ENCODE measurements at places on chromosomes 3 and 15.

DNA sequence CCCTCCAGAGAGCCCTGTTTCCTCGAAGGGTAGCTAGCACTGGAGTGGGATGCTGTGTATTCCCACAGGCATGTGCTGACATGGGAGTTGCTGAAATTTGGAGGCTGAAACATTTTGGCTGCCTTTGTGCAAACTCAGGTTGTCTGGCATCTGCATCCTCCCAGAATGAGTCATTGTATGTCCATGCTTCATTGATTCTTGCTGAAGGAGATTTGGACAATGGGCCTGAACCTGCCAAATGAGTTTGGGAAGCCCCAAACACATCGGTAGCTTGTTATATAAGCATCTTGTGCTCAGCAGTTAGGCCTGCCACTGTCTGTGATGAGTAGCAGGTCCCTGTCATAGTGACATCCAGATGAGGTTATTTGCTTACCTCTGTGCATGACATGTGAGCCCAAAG, 160.0 kb downstream of the IL5RA start:
- no peak for DNase-seq

- no peak for DNase-seq
These were observed 179.2 kb downstream of the DOCK3 start for GRCh38 chr3:50853936-50854335.

DNA sequence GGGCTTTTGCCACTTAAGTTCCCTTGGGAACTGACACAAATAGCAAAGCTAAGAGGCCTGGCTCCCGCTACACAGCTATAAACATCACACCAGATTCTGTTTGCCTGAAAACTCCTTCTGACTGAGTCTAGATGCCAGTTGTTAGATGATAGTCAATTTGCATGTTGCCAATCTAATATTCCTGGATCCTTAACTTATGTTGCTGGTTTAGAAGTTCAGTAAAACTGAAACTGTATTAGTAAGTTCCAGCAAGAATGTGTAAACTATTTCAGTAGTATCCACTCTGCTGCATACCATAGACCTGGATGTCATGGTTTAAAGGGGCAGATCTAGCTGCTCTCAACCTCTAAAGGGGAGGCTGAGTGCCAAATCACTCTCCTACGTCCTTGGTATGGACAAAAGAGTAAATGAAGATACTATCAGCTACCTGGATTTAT, 27.1 kb upstream of the LACTB start:
- no peak for DNase-seq

DNA sequence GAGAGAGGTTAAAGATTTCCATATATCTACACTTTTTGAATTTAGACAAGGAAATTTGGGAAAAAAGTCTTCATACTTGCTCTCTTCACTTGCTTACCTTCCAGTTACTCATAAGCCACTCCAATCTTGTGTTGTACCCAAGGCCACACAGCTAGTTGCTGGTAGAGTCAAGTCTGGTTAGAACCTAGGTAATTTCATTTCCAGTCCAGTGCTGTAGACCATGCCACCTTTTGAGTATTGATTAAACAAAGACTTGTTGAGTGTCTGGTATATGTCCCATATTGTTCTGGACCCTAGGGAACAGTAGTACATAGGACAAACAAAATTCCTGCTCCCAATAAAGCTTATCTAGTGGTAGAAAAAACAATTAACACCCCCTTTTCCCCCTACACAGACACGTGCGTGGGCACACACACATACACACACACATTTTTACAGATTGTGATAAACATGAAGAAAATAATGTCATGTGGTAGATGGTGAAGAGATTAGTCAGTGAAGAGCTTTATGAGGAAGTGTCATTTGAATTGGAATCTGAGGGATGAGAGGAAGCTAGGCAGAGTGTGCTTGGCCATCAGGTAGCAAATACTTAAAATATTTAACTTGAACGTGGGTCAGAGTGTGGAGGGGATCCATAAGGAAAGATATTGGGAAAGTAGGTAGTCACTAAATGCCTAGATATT, 2.1 kb downstream of the CMC1 start:
- DNase-seq, result no peak

GRCh38 chr15:34334672-34335071, 2.9 kb downstream of the SLC12A6 start:
- no peak for DNase-seq

DNA sequence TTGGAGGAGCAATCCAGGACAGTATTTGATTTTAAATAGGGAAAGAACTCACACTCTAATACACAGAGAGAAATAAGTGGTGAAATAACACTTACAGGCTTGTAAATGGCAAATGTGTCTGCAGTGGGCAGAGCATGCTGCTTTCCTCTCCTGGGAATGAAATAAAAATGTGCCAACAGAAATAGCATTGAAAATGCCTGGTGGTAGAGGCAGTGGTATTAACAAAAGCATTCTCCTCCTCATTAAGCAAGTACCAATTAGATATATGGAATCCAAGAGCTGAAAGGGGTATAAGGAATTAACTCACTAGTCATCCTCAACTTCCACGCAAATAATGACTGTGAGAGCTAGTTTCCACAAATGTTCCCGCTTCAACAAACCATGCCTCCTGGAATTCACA, 364.1 kb upstream of the KCNMB2 start:
- no peak for DNase-seq

DNA sequence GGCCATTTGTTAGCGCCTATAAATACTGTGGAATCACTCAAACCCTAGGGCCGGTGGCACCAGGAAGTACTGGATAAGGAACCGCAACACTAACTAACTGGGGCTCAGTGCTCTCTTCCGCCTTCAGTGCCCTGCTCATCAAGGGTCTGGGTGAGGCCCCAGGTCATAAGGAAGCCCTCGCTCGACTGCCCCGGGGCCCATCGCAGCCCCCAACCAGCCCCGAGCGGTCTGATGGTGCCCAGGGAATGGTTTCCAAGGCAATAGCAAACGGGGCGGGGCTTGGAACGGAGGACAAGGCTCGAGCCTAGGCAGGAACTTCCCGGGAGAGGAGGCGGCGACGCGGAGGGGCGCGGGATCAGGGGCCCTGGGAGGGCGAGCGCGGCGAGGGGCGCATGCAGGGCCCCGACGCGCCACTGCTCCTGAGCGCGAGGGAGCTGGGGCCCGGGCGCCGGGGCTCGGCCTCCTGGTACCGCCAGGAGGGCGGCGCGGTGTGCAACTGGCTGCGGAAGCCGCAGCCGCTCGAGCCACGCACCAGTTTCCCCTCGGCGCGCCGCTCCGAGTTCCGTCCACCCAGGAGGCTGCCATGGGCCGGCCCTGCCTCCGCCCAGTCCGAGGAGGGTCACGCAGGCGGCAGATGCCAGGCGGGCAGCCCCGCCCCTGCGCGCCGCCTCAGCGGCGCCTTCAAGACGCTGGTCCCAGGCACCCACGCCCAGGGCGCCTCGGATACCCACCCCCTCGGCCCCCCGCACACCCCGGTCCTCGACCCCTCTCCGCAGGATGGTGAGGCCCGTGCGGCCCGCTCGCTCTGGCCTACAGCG, at the start of gene TTLL3:
Gene TTLL3, plus strand, starts transcription at position 648 of the 818 bp plus-strand sequence. CDS start 400 bp downstream, outside the sequence.
- peak; percentile 43 for DNase-seq

DNA sequence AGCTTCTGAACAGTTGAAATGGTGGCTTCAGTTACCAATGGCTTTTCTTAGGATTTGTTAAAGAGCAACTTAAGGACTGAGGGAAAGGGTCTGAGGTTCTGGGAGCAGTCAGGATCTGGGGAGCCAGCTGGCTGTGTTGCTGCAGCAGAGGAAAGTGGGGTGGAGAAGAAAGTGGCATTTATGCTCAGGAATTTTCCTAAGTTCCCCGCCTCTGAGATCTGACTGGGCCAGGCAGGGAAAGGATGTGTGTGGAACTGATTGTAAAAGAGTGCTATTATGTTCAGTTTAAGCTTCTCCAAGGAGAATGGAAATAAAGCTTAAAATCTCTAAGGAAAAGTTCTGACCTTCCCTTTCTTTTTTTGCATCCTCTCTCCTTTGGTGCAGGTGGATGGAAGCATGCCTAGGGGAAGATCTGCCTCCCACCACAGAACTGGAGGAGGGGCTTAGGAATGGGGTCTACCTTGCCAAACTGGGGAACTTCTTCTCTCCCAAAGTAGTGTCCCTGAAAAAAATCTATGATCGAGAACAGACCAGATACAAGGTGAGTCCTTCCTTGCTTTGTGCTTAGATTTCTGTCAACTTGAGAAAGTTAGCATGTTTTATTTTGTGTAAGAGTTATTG, 37.8 kb downstream of the IQGAP1 start:
- DNase-seq, result no peak

GRCh38 chr3:189531271-189531670, 99.9 kb upstream of the TP63 start:
- DNase-seq, result no peak

GRCh38 chr15:78866803-78867202, 5.9 kb upstream of the MORF4L1 start:
- DNase-seq, result no peak

GRCh38 chr3:197368821-197369220, 70.4 kb upstream of the DLG1 start:
- DNase-seq, result no peak

DNA sequence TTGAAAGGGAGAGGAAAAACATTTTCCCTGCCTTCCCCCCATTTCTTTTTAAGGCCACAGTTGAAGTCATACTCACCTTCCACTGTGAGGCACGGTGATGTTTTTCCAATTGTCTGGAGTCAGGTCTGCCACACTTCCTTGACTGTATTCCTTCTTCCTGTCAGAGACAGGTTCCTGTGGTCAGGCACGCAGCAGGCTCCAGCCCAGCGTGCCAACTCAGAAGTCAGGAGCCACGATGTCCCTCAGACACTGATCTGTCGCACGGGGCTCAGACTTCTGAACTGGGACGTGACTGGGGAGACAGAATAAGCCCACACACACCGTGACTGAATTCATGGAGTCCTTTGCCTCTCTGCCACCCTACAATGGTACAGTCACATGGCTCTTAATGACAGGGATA, 41.2 kb upstream of the ADAMTS9 start:
- no peak for DNase-seq

DNA sequence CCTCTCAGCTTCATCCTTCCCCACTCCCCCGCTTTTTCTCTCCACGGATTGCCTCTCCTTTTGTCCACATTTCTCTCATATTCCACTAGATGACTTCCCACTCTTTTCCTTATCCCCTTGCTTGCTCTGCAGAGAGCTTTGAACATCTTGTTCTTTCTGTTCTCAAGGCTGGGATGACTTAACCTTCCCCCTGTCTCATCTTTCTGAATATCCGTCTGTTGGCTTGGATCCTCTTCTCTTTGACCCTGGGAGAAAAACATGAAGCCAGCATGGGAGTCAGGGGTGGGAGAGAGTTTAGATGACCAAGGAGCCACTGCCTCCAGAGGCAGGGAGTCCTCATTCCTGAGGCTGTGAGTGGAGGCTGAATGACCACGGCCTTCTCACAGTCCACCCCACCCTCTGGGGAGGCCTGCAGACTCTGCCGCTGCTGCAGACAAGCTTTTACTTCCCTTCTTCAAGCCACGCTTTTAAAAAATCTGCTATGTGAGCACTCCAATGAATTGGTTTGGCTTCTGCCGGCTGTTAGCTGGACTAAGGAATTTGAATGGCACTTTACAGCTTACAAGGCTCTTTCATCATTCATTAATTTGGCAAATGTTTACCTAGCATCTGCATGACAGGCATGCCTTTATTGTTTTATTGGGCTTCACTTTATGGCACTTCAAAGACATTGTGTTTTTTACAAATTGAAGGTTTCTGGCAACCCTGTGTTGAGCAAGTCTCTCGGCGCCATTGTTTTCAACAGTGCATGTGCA, 111.6 kb upstream of the SLC6A6 start:
- no peak for DNase-seq

- DNase-seq, result no peak
These were observed 39.6 kb upstream of the IP6K2 start for GRCh38 chr3:48756640-48757039.

DNA sequence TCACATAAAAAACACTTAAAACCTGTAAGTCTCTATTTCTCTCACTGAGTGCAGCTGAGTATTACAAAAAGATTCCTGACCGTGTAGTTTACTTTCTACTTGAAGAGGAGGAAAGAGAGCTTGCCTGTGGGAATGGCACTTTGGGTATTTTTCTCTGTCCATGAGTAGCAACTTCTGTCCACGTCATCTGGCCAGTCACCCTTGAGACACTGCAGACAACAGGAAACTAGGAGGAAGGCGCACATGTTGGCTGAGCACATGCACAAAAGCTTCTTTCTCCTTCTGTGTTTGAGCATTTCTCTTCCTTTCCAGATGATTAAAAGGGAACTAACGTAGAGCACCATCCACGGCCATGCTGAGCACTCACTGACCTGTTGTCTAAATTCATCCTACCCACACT, 19.7 kb downstream of the STARD5 start:
- no peak for DNase-seq

DNA sequence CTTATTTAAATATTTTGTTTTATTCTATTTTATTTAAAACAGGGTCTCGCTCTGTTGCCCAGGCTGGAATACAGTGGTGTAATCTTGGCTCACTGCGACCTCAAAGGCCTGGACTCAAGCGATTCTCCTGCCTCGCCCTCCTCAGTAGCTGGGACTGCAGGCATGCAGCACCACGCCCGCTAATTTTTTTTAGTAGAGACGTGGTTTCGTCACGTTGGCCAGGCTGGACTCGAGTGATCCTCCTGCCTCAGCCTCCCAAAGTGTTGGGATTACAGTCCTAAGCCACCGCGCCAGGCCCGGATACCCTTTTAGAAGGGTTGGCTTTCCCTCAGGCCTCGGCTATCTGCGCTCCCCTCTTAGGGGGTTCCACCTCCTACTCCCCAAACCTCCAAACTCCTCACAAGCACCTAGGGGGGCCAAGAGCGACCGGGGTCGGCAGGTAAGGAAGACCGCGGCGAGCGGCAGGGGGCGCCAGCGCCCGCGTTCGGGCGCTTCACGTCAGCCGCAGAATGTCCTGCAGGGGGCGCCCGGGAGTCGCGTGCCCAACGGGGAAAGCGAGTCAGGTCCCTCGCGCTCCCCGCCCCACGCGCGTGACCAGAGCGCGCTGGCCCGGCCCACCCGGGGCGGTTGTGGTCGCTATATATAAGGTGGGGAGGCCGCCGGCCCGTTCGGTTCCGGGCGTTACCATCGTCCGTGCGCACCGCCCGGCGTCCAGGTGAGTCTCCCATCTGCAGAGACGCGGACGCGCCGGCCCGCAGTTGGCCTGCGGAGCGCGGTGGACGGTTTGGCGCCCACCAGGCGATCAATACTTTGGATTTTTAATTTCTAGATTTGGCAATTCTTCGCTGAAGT, 51.8 kb upstream of the GATM start:
- peak; percentile 75 for DNase-seq

- DNase-seq, result no peak
These were observed 32.8 kb downstream of the CDIN1 start for GRCh38 chr15:36612063-36612788.

GRCh38 chr3:87810452-87811016, 248.3 kb downstream of the CGGBP1 start:
- DNase-seq, result no peak

- no peak for DNase-seq
These were observed 1064.5 kb downstream of the ZPLD1 start for GRCh38 chr3:103499132-103499900.

GRCh38 chr3:149296972-149297371, 36.5 kb downstream of the TM4SF18 start:
- DNase-seq, result no peak

- no peak for DNase-seq
These were observed 23.6 kb downstream of the SIAH2 start for GRCh38 chr3:150739200-150739863.

DNA sequence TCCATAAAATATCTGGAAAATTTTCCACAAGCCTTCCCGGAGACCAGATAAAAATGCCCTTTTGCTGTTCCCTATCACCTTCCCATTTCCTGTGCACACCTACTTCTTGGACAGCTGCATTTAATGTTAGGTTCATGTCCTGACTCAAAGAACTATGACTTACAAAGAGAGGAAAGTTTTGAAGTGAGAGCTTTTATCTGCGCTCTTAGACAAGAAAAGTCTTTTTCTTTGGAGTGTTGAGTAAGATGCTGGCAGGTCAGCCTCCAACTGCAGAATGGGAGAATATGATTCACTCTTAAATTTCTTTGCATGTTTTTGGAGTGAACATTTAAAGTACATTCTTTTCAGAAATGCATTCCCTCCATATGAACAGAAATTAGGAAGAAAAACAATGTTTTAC, 147.3 kb upstream of the DPH6 start:
- DNase-seq, result no peak

Data from stimulated activated CD4-positive, alpha-beta T cell treated with anti-CD3 and anti-CD28 coated beads, Interleukin-4, amount 100 ng/mL, for 4 hours (primary cell).